ENCODE measurements at places on chromosomes 1 and 21.

- DNase-seq = no peak
- no peak overlapping the region for H3K27ac ChIP-seq
- H3K27me3 ChIP-seq = peaks cover 2% of the 10 kb centered on the region
- H3K4me3 ChIP-seq = no peak overlapping the region
- H3K4me1 ChIP-seq = no peaks in the 10 kb centered on the region
These were observed 60.9 kb downstream of the SIPA1L2 start for GRCh38 chr1:232568906-232569553.

DNA sequence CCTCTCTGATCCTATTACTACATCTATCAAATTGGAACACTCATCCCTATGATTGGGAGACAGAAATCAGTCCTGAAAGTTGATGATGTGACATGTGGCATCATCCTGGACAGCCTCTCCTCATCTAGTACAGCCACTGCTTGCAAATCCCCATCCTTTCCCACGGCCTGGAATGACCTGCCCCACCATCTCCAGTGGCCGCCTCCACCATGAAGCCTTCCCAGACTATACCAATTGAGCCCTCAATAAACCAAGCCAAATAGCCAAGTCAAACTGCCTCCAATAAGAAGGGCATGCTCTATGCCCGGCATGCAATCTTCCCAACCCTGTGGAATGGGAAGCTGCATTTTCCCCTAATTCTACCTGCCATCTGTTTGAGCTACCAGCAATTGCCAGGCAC, 561 bp upstream of the ARHGEF19 start:
- H3K27ac ChIP-seq = no peak overlapping the region
- H3K36me3 ChIP-seq = no peaks in the 10 kb centered on the region
- no peak overlapping the region for H3K4me3 ChIP-seq

DNA sequence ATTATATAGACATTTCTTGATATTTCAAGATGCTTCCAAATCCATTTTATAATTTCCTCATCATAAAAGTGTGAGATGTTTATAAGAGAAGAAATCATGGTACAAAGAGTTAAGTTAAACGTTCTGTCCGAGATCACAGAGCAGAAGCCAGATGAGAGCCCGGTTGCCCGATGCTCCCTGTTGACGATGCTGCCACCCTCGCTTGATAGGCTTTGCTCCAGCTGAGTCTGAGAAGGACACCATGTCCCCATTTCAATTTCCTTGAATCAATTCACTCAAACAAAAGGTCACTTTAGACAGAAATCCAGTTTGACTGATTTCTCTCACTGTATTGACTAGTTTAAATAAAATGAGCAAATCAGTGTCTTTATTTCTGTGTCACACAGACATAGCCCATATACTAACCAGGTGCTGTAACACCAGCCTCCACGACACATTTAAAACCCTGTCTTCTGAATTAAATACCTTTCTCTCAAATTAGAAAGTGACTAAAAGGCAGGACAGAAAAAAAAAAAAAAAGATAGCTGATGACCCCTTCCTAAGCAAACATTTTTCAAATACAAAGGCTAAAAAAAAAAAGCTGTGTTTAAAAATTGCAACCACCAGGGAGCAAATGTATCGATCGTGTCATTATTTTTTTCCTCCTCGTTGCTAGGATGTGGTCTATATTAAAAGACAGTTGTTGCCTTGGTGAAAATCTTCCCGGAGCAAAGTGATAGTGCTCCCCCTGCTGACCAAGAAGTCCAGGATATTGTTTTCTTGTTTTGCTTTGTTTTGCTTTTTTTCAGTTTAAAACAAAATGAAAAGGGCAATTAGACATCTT, 35.2 kb downstream of the DNASE2B start:
- peak overlapping the region; percentile 18 for H3K4me3 ChIP-seq
- H3K27me3 ChIP-seq = no peaks in the 10 kb centered on the region
- no peak overlapping the region for H3K27ac ChIP-seq
- no peaks in the 10 kb centered on the region for H3K36me3 ChIP-seq
- DNase-seq = peak; percentile 54
- H3K4me1 ChIP-seq = peaks cover 3% of the 10 kb centered on the region

DNA sequence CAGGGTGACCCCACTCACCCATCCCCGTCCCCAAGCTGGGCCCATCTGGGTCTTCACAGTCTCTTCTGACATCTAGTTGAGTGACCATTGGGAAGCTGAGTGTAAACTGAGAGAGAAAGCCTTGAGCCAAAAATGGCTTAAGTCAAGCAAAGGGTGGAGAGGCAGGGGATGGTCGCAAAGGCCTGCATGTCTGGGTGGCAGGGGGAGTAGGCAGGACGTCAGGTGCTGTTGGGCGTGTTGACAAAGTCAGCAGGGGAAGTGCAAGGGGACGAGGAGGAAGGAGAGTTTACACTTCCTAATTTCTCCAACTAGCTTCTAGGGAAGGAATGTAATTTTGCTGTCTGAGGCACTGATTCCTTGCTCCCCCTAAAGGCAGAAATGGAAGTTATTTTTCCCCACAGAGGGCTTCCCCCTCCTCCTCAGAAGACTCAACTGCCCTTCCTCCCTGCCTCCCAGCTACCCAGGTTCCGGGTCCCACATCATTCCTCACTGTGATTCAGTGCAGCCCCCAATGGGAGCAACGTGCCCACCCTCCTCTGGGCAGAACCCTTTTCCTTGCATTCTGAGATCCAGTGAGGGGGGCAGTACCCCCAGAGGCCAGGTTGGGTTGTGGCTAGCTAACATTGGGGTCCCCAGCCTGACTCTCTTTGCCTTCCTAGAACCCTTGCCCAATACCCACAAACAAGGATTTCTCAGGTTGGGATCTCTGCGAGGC, 1.2 kb upstream of the ADORA1 start:
- H3K27ac ChIP-seq = no peak overlapping the region
- DNase-seq = no peak

- H3K4me1 ChIP-seq = no peaks in the 10 kb centered on the region
- peaks cover 7% of the 10 kb centered on the region for H3K27me3 ChIP-seq
- no peak overlapping the region for H3K4me3 ChIP-seq
- no peaks in the 10 kb centered on the region for H3K36me3 ChIP-seq
These were observed 65.8 kb upstream of the BCL9 start for GRCh38 chr1:147475488-147475887.

DNA sequence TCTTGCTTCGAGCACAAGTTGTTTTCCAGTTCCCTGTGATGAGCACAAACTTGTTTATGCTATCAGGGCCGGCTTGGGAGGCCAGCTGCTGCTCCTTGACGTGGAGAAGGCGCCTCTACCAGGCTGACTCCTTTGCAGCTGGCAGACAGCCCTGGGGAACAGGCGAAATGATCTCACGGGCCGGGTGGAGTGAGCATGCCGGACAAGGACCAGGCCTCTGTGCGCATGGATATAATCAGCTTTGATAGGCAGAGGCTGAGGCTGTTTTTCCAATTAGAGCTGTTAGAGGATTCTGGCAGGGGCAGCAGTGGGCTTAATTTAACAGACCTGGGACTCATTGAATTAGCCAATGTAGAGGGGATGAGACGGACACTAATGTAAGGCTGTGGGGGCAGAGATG, 38.9 kb downstream of the FAM163A start:
- no peak overlapping the region for H3K4me3 ChIP-seq
- H3K27ac ChIP-seq = no peak overlapping the region
- DNase-seq = no peak
- peaks cover 12% of the 10 kb centered on the region for H3K27me3 ChIP-seq
- H3K36me3 ChIP-seq = no peaks in the 10 kb centered on the region
- no peaks in the 10 kb centered on the region for H3K4me1 ChIP-seq

- H3K4me3 ChIP-seq = no peak overlapping the region
- no peak overlapping the region for H3K27ac ChIP-seq
- no peaks in the 10 kb centered on the region for H3K4me1 ChIP-seq
- H3K36me3 ChIP-seq = no peaks in the 10 kb centered on the region
- no peaks in the 10 kb centered on the region for H3K27me3 ChIP-seq
These were observed 71.4 kb downstream of the LRRC7 start for GRCh38 chr1:69639159-69639558.

- DNase-seq = no peak
- H3K27ac ChIP-seq = peak overlapping the region; percentile 64
- no peaks in the 10 kb centered on the region for H3K36me3 ChIP-seq
- H3K4me1 ChIP-seq = peaks cover 71% of the 10 kb centered on the region
- peaks cover 6% of the 10 kb centered on the region for H3K27me3 ChIP-seq
These were observed 2.3 kb downstream of the IL6R start for GRCh38 chr1:154407198-154408091.

GRCh38 chr1:246724731-246725095, 504 bp downstream of the SCCPDH start:
- peak overlapping the region; percentile 58 for H3K27ac ChIP-seq
- H3K36me3 ChIP-seq = peaks cover 38% of the 10 kb centered on the region
- H3K4me1 ChIP-seq = peaks cover 9% of the 10 kb centered on the region
- peak overlapping the region; percentile 92 for H3K4me3 ChIP-seq
- no peak for DNase-seq

GRCh38 chr1:191993549-191993948, 164.7 kb upstream of the RGS18 start:
- no peaks in the 10 kb centered on the region for H3K36me3 ChIP-seq
- H3K27ac ChIP-seq = no peak overlapping the region
- H3K27me3 ChIP-seq = no peaks in the 10 kb centered on the region
- H3K4me1 ChIP-seq = no peaks in the 10 kb centered on the region

GRCh38 chr1:203505526-203506204, 11.7 kb downstream of the OPTC start:
- H3K4me1 ChIP-seq = peaks cover 7% of the 10 kb centered on the region
- H3K4me3 ChIP-seq = no peak overlapping the region
- no peak for DNase-seq
- no peak overlapping the region for H3K27ac ChIP-seq
- H3K36me3 ChIP-seq = no peaks in the 10 kb centered on the region
- H3K27me3 ChIP-seq = peaks cover 9% of the 10 kb centered on the region

DNA sequence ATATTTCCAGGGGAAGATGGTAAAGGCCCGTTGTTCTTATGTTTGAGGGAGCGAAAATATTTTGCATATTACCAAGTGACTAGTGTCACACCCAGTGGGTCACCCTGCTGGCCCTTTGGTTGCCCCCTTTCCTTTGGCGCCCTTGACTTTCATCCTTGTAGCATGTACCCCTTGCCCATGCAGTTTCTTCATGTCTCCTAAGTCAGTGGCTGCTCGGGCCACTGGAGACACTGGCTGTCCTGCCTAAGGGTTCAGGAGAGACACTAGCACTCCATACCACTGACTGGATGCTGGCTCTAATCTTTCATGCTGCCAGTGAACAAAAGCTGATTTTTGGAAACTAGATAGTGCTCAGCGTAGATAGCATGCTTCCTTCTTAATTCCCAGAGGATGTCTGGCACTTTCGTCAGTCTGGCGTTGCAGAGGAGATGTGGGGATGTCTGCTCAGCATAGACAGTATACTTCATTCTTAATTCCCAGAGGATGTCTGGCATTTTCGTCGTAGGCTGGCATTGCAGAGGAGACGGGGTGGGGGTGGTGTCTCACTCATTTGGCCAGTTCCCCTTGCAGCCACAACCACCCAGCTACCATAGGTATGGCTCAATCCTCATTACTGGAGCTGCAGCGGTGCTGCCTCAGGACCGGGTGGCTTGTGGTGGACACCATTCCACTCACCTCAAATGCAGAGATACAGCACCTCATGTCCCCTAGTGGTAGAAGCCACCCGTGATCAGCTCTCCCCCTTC, 770.9 kb upstream of the TPTE start:
- no peak for DNase-seq
- no peaks in the 10 kb centered on the region for H3K4me1 ChIP-seq
- H3K36me3 ChIP-seq = no peaks in the 10 kb centered on the region
- H3K4me3 ChIP-seq = no peak overlapping the region
- H3K27me3 ChIP-seq = no peaks in the 10 kb centered on the region
- no peak overlapping the region for H3K27ac ChIP-seq

DNA sequence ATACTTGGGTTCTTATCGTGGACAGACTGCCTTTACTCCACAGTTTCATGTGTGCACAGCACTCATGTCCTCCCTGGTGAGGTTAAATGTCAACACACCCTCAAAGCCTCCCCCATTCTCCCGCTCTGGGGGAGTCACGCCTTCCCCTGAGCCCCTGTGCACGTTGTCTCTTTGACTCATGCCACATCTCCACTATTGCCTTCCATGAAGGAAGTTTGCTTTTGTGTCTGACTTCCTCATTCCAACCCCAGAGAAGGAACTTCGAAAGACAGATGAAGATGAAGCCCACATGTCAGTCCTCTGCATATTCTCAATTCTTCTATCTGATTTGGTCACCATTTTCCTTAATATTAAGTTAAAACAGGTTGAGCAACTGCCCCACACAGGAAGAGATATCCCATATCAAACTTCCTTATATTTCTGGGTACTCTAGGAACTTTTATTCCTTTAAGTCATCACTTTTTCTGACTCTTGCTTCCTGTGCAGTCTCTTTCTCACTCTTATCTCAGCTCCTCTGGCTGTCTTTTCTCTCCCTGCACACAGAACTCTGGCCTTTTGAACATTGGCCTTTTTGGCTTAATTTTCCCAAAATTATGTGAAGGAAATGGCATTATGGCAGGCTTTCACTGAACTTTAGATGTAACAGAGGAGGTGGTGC, 41.5 kb downstream of the C4BPA start:
- no peak overlapping the region for H3K27ac ChIP-seq
- no peaks in the 10 kb centered on the region for H3K36me3 ChIP-seq
- H3K4me3 ChIP-seq = no peak overlapping the region
- H3K4me1 ChIP-seq = no peaks in the 10 kb centered on the region

DNA sequence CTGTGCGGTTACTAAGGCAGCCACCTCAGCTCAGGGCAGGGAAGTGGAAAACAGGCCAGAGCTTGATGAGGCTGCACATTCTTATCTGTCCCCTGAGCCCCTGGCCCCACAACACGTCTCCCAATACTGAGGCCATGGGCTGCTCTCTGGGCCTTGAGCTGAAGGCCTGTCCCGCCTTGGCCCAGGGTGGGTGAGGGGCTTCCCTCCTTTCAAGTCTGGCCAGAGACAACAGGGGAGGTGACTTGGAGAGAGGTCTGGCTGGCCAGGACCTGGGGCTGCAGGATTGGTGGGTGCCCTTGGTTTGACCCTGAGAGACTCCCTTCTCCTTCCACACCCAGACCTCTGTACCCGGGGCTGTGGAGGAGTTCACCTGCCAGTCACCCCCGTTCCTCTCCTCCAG, 563.8 kb downstream of the PTPRU start:
- DNase-seq = no peak
- H3K4me3 ChIP-seq = no peak overlapping the region
- H3K27ac ChIP-seq = no peak overlapping the region
- H3K4me1 ChIP-seq = no peaks in the 10 kb centered on the region
- H3K36me3 ChIP-seq = no peaks in the 10 kb centered on the region
- no peaks in the 10 kb centered on the region for H3K27me3 ChIP-seq

DNA sequence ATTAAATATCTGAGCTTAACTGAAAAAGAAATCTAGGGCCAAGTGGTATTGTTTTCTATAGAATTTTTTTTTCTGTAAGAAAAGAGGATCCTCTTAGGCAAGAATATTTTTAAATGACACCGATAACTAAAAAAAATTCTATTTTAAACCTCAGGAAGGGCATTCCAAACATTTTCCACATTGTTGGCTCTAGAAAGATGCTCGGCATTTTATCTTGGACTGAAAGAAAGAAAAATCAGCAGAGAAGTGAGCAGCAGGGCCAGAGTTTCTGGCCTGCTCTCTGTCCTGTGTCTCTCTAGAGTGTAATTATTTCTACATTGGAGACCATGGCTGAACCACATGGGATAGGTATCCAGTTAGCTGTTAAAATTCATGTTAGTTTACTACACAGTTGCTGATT, 192.5 kb upstream of the GREM2 start:
- H3K4me3 ChIP-seq = no peak overlapping the region
- H3K4me1 ChIP-seq = no peaks in the 10 kb centered on the region
- no peaks in the 10 kb centered on the region for H3K36me3 ChIP-seq
- H3K27me3 ChIP-seq = no peaks in the 10 kb centered on the region
- DNase-seq = no peak

Data from activated T-helper 2 cell treated with anti-CD3 and anti-CD28 coated beads, Interferon-gamma antibody, Interleukin-2, Interleukin-4, amounts not matched to agents 10 μg/mL and 5 μg/mL and 100 μg/mL, durations not matched to agents 14 hours and 24 hours and 36 hours (primary cell).